Fibroblast of skin of abdomen (primary cell): ENCODE measurements at places on chromosomes 7 and 10.
A peak's percentile ranks its signal among the peaks of the same experiment; 100 is the strongest.

GRCh38 chr10:493391-494148 is 195.9 kb downstream of the DIP2C start:
- DNase-seq, result no peak

DNA sequence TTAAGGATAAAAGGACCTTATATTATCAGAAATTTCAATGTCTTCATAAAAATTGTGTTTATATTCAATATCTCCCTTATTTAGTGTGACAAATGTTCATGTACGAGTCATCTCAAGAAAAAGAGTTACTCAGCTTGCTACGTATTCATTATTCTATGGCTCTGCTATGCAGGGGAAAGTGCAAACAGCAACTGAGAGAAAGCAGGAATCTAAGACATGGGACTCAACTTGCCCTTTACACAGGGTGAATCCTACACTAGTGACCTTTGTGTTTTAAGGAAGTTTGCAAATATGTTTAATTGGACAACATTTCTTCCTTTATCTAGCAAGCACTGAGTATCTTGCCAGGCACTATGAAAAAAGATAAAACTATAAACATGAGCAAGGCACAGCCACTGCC is 104.7 kb downstream of the NPSR1 start:
- DNase-seq, result peak; percentile 35

- no peak for DNase-seq
Measured at GRCh38 chr10:131371571-131371970, 60.0 kb upstream of the TCERG1L start.

GRCh38 chr7:91875851-91876250 is 4.7 kb downstream of the MTERF1 start:
- no peak for DNase-seq

DNA sequence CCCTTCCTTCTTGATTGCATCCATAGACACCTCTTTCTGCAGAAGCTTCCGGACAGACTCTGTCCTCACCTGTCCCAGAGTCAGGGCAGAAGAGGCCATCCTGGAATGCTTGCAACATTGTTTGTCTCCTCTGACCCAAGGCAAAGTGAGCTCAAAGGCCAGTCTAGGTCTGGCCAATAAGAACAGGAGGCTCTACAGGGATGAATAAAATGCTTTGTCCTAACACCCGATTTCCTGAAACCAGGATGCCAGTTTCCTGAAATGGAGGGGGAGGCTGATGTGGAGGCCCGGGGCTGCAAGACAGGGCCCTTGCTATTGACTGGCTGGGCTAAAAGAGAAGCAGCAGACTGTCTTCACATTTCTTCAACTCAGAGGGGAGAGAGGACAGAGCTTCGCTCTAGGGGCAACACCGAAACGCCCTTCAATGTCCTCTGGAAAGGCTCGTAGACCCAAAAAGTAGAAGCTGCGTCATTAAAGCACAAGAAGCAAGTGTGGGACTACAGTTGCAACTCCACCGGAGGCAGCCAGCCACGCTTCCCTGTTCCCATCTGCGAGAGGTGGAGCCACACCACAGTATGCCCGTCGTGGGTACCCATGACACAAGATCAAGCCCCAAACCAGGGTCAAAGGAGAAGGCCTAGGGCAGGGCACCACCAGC is 29.1 kb upstream of the NDST2 start:
- no peak for DNase-seq

GRCh38 chr7:95598511-95598910 is 2.2 kb upstream of the PDK4 start:
- no peak for DNase-seq

DNA sequence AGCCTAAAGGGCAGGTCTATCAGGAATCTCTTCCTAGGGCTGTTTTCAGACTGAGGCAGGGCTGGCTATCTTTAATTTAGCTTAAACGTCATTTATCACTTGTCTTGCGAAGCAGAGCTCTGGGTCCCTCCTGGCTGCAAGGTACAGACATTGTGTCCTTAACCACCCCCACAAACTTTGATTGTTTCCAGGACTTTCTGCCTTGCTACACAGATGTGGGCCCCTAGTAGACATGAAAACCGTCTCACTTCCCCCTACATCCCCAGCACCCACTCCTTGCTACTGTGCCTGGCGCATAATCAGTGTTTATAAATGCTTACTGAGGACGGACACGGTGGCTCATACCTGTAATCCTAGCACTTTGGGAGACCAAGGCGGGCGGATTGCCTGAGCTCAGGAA is 54.5 kb downstream of the PIP4K2A start:
- no peak for DNase-seq

DNA sequence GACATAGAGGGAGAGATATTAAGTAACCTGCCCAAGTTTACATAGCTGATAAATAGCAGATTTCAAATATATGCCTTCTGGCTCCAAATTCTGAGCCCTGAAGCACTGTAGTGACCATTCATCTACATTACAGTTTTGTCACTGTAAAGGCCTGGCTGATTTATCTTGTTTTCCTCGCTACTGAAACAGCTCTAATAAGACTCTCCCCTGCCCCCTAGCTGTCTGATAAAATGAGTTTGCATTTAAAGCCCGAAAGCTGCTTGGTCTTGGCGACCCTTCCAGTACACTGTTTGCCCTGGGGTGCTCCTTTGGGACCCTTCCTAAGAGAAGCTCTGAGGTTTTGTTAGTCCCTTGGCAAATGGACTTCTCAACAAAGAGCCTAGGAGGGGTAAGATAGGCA is 59.7 kb upstream of the RAB11FIP2 start:
- DNase-seq, result peak; percentile 24

DNA sequence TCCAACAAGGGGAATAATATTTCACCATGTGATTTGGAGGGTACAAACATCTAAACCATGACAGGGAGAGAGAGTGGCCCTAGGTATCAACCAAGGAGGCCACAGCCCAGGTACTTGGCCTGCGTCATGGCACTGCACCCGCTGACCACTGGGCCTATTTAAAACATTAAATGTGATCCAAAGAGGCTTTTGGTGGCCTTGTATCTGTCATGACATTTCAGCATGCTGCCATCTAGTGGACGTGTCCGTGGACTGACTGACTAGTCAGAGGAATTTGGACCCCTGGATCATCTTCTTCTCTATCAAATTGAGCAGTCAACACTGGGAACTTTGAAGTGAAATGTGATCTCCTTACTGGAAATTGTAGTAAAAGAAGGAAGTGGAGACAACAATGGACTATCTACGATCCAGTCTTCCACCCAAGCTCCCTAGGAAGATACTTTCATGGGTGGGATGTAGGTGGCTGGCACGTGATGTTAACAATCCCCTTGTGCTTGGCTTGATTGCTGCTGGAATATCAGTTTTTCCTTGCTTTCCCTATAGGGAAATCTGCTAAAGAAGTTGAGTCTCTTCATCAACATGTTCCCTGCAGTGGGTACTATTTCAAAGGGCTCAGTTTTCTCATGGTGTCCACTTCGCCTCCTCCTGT is 24.6 kb upstream of the ITGA8 start:
- peak; percentile 32 for DNase-seq

- DNase-seq, result no peak
Measured at GRCh38 chr10:106348933-106349332, 815.6 kb downstream of the SORCS1 start.

DNA sequence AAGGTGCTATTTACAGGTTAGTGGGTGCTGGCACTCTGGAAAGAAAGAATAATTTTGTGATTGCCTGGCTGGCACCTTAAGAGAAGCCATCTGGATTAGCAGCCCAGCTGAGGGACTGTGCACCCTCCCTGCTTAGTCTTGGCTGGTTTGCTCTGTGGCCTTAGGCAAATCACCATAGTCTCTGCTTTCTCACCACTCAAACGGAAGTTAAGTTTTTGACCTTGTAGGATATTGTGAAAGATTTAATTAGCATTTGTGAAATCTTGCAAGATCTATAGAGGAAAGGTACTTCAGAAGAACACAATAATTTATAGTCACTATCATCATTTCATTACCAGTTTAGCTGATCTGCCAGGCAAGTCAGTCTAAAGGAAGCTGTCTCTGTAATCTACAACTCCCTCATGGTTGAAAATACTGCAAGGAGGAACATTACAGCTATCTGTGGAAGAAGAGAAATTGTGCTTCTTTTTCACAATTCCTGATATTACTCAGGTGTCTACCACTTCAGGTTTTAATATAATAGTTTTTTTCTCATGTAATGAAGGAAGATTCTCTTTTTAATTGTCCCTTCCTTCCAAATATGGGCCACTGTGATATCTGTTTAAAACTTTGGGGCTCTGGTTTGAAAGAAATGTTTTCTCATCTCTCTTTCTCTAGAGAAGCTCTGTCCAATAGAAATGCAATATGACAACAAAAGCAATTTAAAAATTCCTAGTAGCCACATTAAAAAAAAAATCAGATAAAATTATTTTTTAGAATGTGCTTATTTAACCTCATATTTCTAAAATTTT is 219.6 kb downstream of the PTEN start:
- no peak for DNase-seq

DNA sequence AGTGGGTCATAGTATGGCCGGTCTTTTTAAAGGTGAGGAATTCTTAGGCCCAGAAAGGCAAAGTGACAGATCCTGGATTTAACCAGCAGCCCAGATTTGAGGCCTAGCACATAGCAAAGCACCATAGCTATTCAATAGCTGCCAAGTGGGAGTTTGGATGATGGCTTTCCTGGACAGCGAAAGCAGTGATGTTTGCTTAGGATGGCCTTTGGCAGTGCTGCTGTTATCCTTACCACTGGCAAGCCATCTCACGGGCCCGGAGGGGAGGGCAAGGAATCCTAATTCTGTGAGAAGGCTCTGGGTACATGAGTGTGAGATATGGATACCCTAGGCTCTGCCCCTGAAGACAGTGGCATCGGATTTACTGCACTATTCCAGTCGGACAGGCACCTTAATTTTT is 50.4 kb downstream of the TCF7L2 start:
- no peak for DNase-seq

DNA sequence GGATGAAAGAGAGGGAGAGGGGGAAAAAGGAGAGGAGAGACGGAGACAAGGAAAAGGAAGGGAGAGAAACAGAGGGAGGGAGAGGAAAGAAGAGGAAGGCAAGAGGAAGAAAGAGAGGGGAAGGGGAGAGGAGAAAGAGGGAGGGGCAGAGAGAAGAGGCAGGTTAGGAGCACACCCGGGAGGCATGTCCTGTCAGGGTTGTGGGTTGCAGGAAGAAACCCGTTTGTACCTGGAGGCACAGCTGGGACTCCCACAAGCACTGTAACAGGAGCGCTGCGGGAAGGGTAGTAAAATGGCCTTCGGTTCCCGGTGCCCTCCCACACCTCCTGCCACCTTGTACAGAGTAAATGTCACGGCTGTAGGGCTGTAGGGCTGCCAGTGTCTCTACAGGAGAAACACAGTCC is 24.7 kb downstream of the FGFR2 start:
- no peak for DNase-seq

- DNase-seq, result no peak
Measured at GRCh38 chr10:30455816-30456215, 21.8 kb downstream of the MAP3K8 start.

DNA sequence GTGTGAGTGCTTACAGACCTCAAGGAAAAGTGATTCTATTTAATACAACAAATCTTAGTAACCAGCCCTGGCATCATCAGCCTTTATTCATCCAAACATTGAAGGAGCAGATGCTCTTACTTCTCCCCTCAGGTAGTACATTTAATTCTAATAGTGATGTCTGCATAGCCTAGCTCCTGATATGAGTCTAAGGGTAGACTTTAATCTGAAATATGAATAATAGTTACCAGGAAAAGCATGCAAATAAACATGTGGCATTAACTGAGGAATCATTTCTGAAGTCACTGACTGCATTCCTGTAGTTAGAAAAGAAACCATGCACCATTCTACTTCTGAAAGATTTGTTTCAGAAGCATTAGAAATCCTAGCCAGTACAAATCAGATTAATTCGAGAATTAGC is 25.7 kb upstream of the LMBR1 start:
- DNase-seq, result no peak

- DNase-seq, result no peak
Measured at GRCh38 chr7:50539725-50540124, 25.5 kb downstream of the DDC start.

- DNase-seq, result no peak
Measured at GRCh38 chr7:119096683-119097082, 872.2 kb downstream of the ANKRD7 start.

DNA sequence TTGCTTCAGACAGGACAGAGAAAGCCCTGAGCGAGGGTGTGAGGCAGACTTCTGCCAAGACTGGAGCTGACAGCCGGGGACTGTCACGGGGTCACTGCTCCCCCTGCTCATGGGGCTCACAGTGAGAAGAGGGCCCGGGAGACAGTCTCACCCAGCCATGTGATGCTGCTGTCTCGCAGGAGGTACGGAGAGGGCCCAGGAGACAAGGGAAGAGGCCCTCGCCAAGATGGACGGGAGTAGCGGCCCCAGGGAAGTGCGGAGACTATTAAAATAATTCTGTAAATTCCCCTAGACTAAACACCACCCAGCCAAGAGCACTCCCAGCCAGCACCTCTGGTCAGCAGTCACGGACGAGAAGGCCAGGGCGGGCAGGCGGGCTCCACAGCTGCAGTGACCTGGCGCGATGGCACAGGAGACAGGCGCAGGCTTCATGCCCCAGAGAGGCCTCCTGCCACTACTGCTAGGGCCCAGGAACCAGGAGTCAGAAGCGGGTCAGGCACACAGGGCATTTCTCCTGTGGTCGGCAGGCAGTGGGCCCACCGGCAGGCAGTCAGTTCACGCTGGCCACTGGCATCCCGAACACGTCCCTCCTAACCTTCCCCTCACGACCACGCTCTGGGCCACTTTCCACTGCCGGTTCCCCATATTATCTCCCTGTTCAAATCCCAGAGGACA is 24.1 kb downstream of the WDR86 start:
- DNase-seq, result no peak

DNA sequence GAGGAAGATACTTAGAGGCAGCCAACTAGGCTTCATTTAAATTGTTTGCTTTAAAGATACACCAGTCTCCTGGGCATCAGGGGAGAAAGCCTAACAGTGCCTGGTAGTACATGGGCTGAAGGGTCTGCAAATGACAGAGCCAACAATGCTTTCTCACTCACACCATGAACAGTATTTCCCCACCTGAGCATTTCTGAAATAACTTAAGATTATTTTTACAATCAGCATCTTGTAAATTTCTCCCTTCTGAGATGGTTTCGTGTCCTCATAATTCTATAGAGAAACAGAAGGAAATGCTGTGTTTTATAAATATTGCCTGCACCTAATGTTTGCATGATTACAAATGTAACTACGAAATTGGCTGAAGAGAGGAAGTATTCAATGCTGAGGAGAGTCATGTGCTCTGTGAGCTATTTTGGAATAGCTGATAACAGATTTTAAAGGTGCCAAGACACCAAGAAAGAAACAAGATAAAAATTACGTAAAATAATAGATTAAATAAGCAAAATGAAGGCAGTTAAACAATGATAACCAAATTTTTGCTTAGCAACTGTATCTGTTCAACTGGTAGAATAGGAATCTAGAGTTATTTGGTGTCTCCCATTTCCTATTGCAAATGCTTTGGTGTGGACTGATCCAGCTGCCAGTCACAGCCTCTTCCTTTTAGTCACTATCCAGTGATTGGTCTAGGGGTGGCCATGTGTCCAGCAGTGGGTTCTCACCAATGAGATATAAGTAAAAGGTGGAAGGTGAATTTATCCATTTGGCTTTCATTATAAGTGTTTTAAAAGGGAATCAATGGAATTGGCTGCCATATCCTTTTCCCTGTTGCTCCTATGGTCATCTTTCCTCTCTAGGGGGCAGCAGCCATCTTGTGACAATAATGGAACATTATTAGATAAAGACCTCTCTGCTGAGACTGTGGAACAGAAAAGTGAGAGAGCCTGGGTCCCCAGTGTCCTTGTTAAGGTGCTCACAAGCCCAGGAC is 167.9 kb upstream of the SLC26A5 start:
- peak; percentile 33 for DNase-seq
